NCI-H524 treated with DMSO at 0.1 percent for 48 hours (cell line): ENCODE measurements at places on chromosomes 11 and 22.

DNA sequence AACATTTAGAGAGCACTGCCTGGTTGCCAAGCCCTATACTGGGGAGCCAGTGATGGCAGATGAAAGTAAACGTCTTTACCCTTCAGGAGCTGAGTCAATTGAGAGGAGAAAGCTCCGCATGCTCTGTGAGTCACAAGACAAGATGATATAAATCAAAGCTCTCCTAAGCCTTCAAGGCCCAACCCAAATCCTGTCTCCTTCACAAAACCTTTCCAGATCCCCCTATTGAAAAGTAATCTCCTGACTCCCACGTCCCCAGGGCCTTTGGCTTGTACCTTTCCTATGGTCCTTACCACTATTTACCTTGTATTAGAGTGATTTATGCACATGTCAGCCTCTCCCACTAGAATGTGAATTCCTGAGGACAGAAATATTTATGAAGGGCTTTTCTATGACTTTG is 230.1 kb upstream of the TENM4 start:
- no peak for DNase-seq

GRCh38 chr11:32098142-32098903 is 7.4 kb downstream of the RCN1 start:
- DNase-seq: no peak

GRCh38 chr11:78759071-78759470 is 184.4 kb upstream of the NARS2 start:
- no peak for DNase-seq

- no peak for DNase-seq
These were observed 245.8 kb downstream of the ETS1 start for GRCh38 chr11:128341280-128342248.

DNA sequence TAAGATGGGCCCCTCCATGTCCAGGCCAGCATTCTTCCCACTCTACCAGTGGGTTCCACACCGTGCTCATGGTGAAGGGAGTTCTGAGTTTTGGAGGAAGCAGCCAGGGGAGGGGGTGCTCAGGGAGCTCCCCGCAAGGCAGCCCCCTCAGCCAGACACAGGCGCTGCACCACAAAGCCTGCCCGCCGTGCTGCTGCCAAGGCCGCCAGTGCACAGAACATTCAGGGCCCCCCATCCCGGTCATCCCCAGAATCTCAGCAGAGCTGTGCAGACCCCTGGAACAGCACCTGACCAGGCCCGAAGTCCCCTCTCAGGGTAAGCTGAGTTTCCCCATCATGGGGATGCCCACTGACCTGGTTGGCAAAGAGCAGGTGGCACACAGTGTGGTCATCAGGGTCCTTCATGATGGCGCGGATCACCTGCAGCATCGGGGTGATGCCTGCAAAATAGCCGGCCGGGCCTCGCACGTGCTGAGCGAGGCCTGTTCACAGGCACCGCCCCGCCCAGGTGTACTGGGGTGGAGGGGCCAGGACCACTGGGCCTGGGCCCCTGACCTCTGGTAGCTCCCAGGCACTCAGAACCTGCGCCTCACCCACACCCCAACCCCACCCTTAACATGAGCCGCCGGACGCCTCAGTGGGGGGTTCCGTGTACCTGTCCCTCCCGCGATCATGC is 12.4 kb upstream of the POLDIP3 start:
- no peak for DNase-seq

DNA sequence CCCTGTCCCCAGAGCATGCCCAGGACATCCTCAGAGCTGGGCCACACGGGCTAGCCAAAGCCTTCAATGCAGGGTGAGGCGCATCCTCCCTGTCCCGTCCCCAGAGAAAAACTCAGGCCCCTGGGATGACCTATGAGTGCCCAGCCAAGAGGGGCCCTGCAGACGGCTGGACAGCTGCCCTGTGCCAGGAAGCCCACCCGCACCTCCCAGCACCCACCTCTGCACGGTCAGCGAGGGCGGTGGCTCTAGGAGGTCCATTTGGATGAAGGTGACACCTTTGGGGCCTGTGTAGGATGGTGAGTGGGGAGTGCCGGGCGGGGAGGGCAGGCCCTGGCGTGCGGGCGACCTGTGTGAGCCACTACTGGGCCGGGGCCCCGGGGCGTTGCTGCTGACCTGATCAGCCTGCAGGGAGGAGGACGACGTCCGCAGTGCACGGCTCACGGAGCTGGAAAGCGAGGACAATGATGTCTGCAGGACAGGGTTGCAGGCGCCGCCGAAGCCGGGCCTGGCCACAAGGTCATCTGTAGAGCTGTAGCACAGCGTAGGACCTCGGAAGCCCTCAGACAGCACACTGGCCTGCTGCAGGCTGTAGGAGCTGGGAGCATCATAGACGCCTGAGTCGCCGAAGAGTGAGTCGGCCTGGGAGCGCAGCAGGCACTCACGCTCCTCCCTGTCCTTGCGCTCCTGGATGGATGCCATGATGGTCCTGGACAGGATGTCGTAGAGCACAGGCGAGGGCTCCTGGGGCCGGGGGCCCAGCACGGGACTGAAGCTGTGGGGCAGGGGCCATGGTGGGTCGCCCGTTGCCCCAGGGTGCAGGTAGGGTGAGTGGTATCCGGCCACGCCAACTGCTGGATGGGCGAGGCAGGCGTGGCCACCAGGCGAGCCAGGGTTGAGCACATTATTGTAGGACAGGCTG is 180.5 kb downstream of the IGLL1 start:
- no peak for DNase-seq

DNA sequence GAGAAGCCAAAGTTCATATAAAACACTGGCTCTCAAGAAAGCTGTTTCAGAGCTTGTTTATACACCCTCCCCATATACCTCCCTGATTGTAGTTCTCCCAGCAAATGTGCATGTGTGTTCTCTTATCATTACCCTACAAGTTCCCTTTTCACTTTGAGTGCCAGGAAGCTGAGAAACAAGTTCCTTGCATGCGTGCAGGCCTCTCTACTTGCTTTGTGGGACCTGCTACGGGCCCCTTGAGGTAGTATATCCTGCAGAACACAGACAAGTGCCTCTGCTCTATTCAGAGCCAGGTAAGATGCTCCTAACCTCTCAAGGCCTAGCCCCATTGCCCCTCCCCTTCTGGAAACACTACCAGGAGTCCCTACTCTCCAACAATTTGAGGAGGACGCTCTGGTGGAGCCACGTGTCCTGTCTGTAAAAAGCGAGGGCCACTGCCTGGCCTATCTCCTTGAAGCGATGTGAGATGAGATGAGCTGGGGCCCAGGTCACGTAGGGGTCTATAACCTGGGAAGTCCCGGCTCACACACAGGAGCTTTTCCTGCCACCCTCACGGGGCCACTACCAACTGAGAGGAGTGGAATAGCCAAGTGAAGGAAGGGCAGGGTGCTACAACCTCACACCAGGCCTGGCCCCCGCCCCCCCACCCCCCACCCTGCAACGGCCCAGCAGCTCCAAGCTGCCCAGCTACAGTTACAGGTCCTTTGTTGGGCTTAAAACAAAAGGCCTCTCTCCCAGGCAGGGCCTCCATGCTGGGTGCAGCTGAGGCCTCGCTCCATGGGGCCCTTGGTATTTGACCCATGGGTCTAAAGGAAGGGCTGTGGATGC is 2.6 kb upstream of the ATP5MGL start:
- no peak for DNase-seq

DNA sequence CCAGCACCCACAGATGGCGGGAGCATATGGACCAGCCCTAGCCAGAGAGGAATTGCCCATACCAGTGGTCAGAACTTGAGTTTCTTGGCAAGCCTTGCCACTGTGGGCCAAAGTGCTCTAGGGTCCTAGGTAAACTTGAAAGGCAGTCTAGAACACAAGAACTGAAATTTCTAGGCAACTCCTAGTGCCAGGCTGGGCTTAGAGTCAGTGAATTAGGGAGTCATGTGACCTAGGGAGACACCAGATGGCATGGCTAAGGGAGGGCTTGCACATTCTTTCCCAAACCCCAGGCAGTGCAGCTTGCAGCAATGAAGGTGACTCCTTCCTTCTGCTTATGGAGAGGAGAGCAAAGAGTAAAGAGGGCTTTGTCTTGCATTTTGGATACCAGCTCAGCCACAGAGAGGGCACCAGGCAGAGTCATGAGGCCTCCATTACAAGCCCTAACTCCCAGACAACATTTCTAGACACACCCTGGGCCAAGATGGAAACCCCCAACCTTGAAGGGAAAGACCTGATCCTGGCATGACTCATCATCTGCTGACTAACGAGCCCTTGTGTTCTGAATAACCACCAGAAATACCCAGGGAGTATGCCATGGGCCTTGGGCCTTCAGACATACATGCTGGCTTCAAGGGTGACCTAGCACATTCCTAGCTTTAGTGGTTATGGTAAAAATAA is 19.2 kb upstream of the OR56A3 start:
- no peak for DNase-seq

- DNase-seq: no peak
These were observed 26.3 kb upstream of the CDON start for GRCh38 chr11:126088999-126089398.

DNA sequence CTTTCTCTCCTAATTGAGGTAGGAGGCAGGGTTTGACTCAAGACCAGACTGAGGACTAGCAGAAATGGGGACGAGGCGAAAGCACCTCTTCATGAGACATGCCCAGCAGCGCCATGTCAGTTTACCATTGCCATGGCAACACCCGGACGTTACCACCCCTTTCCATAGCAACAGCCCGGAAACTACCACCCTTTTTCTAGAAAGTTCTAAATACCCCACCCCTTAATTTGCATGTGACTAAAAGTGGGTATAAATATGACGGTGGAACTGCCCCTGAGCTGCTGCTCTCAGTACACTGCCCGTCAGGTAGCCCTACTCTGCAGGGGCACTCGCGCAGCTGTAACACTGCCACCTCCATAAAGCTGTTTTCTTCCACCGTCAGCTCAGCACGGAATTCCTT is 5.9 kb upstream of the RAC2 start:
- no peak for DNase-seq
